Bronchial epithelial cell (primary cell): ENCODE measurements at places on chromosomes 7 and 10. TPM values are rescaled to one million over a fixed set of nuclear protein-coding genes. Genes with fewer than 3 reads are reported as not detected.

DNA sequence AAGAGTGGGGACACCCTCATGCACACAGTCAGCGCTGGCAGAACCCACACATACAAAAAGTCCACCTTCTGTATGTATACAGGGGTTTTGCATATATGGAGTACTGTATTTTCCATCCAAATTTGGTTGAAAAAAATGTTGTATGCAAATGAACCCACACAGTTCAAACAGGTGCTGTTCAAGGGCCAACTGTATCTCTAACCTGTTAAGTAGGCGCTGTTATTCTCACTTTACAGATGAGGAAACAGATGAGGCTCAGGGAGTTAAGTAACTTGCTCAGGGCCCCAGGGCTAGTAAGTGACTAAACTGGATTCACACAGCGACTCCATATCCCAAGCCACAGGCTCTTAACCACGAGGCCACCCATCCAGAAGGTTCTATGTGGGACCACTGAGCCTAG is 69.9 kb downstream of the C10orf105 start:
- peak; percentile 11 for DNase-seq

DNA sequence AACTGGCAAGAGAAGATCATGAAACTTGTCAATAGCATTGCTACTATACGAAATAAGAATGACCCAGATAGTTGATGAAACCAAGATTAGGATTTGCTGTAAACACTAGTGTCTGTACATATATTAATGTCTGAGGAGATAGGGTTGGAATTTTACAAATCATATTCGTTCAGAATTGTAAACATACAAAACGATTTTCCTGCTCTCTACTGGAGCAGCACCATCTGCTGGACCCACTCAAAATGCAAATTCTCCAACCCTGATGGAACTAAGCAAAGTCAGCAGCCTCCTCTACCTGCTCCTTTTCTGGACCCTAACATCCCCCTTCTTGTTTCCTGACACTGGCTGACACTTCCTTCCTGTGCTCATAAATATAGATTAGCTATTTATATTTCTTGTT is 29.4 kb upstream of the SGMS1 start:
- peak; percentile 32 for DNase-seq

- peak; percentile 4 for DNase-seq
Measured at GRCh38 chr7:30702200-30702599, 19.9 kb upstream of the CRHR2 start.

DNA sequence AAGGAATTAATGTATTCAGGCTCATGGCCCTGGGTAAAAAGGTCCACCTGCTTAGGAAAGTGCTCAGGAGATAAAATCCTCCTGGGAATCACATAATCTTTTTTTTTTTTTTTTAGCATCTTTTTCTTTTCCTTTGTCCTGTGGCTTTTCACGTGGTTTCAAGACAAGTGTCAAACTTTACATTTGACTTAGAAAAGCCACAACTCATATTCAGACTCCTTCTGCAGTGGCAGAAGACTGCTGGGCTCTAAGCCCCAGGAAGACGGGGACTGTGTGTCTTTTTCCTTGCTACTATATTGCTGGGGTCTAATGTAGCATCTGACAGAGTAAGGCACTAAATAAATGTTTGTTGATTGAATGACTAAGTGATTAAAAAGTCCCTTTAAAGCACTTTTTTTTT is 127.5 kb upstream of the ANKRD1 start:
- DNase-seq = no peak

GRCh38 chr7:15352421-15353206 is 209.2 kb downstream of the AGMO start:
- no peak for DNase-seq

GRCh38 chr10:128711806-128712205 is 585.6 kb upstream of the MKI67 start:
- no peak for DNase-seq

- DNase-seq = no peak
Measured at GRCh38 chr7:9890092-9890491, 1083.6 kb upstream of the PHF14 start.

DNA sequence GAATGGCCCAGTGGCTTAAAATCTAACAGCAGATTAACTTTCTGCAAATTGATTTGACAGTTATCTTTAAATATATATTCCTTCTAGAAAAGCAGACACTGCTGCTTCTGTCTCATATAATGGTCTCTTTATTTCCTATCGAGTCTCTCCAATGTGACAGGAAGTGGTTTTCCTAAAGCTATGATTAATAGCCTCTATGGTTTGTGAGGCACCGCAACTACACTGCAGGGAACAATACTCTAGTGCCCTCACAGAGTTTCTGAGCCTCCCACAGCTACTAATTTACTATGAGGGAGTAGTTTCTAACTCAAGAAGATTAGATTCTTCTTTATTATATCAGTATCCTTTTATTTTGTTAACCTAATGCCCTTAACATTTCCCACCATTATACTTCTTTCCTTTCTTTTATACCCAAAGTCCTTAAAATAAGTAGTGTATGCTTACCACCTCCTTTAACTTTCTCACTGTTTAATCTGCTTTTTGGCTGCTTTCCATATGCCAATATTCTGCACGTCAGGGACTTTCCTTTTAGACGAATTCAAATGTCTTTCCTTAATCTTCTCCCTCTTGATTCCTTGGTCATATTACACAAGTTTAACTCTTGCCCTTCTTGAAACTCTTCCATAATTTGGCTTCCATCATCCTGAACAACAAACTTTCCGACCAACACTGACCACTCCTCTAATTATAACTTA is 23.8 kb upstream of the AHR start:
- DNase-seq = peak; percentile 65

DNA sequence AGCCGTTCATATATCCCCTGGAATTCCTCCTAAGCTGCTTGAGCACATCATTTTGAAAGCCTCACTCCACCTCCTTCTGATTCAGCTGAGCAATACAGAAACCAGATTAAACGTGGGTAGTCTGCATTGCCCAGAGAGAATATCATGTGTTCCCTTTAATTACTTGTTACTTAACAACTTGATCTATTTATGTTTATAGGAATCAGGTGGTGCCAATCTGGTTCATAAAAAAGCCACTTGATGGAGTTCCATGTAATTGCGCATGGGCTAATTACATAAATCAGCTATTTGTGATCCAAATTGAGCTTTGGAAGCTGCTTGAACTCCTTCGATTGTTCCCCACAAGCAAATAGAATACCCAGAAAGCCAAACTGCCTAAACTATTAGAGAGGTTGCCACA is 114.7 kb upstream of the ADCY1 start:
- no peak for DNase-seq

GRCh38 chr7:2913760-2914387 is 69.8 kb upstream of the GNA12 start:
- DNase-seq = no peak

DNA sequence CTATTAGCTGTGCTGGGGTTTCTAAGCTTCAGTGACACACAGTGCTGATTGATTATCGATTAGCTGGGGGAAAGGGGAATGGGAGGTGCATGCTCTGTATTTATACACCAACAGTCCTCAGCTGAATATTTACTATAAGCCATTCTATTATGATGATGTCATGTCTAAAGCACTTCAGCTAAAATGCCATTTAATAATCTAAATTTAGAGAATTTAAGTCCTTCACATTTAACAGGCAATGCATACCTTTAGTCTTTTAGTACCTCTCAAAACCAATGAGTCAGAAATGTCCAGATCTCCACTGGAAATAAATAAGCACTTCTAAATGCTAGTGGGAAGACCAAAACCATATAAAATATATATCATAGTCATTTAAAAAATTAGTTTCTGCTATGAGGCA is 24.6 kb downstream of the RPP38 start:
- peak; percentile 16 for DNase-seq

- DNase-seq = no peak
Measured at GRCh38 chr10:106917452-106918055, 247.0 kb downstream of the SORCS1 start.

DNA sequence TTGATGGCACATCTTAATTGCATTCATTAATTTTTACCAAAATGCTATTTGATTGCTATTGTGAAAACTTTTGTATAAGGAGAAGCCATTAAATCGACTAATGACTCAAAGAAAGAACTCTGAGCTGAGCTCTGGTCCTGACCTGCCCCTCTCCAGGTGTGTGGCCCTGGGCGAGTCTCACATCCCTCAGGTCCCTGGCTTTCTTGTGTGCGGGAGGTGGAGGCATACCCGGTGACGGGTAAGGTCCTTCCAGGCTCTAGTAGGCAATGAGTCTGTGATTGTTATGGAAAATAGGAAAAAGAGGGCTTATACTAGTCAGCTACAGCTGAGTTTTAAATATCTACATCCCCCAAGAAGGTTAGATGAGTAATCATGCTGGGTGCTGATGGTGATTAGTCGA is 248.1 kb downstream of the GATA3 start:
- DNase-seq = no peak

DNA sequence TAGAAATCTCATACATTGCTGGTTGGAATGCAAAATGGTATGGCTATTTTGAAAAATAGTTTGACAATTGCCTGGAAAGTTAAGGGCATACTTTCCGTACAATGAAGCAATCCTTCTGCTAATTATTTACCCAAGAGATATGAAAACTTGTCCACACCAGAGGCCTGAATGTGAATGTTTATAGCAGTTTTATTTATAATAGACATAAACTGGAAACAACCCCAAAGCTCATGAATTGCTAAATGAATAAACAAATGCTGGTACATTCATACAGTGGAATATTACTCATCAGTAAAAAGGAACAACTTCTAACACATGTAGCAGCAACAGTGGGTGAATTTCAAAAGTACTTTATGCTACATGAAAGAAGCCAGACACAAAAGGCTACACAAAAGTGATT is 42.7 kb downstream of the MMRN2 start:
- no peak for DNase-seq

- DNase-seq = no peak
Measured at GRCh38 chr7:63073286-63073685, 925.4 kb upstream of the ZNF722 start.

DNA sequence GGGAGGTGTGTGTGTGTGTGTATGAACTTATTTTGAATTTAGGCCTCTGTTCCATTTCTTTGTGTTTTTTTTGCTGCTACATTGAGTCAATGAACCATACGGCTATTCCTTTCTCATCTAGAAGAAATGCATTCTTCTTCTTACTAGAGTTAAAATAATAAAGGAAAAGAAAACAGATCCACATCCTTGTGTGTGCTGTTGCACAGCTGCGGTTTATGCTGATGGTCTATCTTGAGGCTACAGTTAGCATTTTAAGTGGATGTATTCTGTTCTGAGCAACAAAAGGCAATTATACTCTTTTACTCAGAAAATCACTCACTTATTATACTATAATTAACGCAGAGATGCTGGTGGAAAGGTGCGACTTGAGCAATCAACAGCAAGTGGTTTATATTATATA is 615.0 kb upstream of the MBL2 start:
- DNase-seq = no peak

DNA sequence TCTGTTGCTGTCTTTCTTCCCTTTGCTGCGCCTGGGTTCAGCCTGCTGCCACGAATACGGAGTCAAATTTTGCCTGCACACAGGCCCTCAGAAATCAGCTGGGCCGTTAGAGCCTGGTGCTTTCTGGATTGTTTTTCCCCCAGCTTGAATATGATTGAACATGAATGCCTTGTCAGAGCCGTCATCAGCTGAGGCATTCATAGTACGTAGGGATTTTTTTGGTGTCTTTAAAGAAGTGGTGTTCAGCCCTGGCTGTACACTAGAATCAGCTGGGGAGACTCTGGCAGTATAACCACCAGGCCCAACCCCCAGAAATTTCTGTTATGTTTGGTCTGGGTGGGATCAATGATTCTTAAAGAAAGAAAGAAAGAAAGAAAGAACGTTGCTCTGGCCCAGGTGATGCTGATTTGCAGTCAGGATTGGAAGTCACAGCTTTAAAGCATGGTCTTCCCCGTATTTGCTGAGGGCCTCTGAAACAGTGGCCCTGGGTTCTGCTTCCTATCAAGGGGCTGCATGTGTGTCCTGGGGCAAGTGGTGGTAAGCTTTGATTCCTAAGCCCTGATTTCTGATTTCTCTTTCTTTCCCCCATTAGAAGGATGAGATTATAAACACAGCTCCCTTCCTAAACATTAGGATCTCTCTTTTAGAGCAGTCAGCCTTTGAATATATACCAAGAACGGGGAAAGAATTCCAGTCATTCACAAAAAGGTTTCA is 24.7 kb downstream of the NUB1 start:
- DNase-seq = no peak

DNA sequence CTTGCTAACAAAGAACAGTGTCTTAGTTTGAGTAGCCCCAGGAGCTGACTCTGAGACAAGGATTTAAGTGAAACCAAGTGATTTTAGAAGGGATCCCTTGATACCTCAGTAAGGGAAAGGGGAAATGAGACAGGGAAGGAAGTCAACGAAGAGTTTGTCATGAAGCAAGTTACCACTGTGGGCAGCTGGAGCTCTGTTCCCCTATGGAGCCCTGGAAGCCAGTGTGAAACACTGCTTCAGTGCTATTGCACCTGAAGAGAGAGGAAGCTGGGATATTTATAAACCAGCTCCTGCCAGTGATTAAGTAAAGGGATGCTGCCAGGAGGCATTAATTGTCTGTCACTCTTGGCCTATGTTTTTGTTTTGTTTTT is 58.9 kb upstream of the WAPL start:
- DNase-seq = no peak

DNA sequence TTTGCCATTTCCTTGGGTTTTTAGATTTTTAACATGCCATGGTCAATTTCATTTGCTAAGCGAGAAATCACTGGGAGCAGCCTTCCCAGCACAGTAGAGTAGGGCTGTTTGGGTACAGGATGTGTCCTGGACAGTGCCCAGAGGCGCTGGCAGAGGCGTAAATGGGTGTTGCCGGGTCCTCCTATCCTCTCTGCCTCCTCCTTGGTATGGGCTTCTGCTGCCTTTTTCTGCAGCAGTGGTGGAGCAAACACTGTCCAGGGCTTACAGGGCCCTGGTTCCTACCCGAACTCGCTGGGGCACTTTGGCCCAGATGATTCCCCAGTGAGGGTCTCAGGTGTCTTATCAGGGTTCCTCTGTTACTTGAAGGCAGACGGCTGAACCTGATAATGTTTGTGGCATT is 298.3 kb downstream of the RPS24 start:
- no peak for DNase-seq

GRCh38 chr10:104036069-104036384 is 49.7 kb downstream of the COL17A1 start:
- no peak for DNase-seq

GRCh38 chr7:65250697-65251395 is 122.8 kb upstream of the ZNF92 start:
- peak; percentile 75 for DNase-seq

- DNase-seq = peak; percentile 98
Measured at GRCh38 chr7:76300166-76300731, 2.2 kb upstream of the HSPB1 start.

The LRRC4 gene
- under 0.01 and 0.64 TPM in 2 replicates for total RNA-seq

The SRRM3 gene
- 0.26 and 0.51 TPM in 2 replicates for total RNA-seq

The OR2A1 gene
- total RNA-seq = not detected in 2 replicates

The CLDN15 gene
- total RNA-seq = 2.1 and 2.9 TPM in 2 replicates

The CD36 gene
- 1.3 and 11.9 TPM in 2 replicates for total RNA-seq

The ADARB2 gene
- 0.13 TPM in 1 of 2 replicates, not detected in the other for total RNA-seq

The IGFBP1 gene
- total RNA-seq = under 0.01 and 0.13 TPM in 2 replicates

The PRSS2 gene
- total RNA-seq = not detected in 2 replicates

The CARD11 gene
- total RNA-seq = 3.3 and 6.3 TPM in 2 replicates

The TAS2R41 gene
- total RNA-seq = not detected in 2 replicates

The RHOBTB1 gene
- 3.5 and 6.3 TPM in 2 replicates for total RNA-seq

The FOXI2 gene
- total RNA-seq = not detected in 2 replicates

The HOXA5 gene
- total RNA-seq = not detected in 2 replicates
